ENCODE measurements at places on chromosomes 1 and 21.
A peak's percentile ranks its signal among the peaks of the same experiment; 100 is the strongest.

DNA sequence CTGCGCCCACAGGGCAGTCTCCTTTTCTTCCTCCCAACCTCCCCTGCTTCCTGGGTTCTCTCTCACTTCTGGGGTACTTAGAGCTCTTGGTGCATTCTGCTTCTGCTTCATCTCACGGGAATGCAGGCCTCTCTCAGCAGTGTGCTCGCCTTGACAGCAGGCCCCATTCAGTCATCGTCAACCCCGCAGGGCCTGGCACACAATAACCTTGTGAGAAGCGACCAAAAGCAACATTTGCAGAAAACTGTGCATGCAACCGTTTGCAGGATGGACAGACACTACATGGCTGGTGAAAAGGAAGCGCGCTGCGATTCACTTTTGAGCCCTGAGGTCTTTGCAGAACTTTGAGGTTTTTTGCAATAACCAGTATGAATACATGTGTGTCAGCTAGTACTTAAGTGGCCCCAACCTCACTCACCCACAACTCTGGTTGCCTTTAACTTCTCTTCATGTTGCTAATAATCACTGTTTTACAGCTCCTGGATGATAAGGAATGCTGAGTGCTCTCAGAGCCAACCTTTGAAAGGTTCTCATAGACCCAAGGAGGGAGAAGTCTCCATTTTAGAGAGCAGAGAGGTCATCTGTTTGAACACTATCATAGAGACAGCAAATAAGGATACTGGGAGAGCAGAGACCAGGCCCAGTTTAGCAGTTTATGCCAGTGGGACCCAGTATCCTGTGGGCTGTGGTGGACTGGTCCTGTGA lies 2.5 kb upstream of the CD160 start:
- DNase-seq: peak; percentile 78

- DNase-seq: no peak
Observed at GRCh38 chr21:42570841-42571387, 57.3 kb downstream of the SLC37A1 start.

GRCh38 chr1:36304970-36305914 lies 926 bp upstream of the SH3D21 start:
- no peak for DNase-seq

DNA sequence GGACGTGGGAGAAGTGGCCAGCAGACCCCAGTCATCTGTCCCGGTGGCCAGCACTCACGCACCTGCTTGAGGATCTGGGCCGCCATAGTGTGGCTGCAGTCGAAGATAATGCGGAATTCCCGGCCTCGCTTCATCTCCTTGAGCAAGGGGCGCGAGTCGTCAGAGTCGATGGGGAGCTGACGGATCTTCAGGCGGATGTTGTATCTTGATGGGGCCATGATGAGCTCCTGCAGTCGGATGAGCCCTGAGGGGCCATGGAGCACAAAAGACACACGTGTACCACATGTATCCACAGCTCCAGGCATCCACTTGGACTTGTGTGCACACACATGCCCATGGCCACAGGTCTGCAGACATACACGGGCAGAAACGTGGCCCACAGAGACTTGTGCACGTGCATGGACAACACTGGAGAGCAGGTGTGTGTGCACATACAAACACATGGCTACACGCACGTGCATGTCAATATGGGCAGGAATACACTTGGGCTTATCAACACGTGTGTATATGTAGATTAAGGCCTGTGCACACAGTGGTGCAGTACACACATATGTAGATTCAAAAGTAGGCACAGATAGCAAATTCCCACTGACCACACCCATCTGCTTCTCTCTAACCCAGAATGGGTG lies 162.1 kb downstream of the GRIK3 start:
- no peak for DNase-seq

GRCh38 chr1:165069829-165070228 lies 286.7 kb downstream of the LMX1A start:
- DNase-seq: no peak

GRCh38 chr21:34017039-34017961 lies 56.1 kb upstream of the MRPS6 start:
- DNase-seq: no peak

GRCh38 chr1:37483785-37484184 lies 9.4 kb downstream of the ZC3H12A start:
- DNase-seq: no peak

- no peak for DNase-seq
Observed at GRCh38 chr1:97797403-97798183, 123.2 kb downstream of the DPYD start.

DNA sequence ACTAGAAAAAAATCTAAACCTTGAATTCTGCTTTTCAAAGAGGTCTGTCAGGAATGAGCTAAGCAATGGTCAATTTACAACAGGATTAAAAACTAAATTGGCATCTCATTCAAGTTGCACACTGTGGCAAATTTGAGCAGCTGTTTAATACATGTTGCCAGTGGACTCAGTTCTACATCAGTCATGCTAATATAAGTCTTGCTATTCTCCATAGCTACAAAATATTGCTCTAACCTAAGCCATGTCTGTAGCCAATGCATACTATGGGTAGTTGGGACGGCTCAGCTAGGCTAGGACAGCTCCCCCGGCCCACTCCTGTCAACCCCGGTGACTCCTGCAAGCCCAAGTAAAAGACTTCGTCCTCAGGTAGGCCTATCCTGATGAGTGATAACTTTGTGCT lies 10.9 kb upstream of the VAV3 start:
- DNase-seq: no peak

All from MV-4-11 (cell line).